ENCODE measurements at places on chromosomes 7 and 10.
A peak's percentile ranks its signal among the peaks of the same experiment; 100 is the strongest.

- no peak for DNase-seq
These were observed 9.9 kb downstream of the LIPA start for GRCh38 chr10:89241486-89242344.

DNA sequence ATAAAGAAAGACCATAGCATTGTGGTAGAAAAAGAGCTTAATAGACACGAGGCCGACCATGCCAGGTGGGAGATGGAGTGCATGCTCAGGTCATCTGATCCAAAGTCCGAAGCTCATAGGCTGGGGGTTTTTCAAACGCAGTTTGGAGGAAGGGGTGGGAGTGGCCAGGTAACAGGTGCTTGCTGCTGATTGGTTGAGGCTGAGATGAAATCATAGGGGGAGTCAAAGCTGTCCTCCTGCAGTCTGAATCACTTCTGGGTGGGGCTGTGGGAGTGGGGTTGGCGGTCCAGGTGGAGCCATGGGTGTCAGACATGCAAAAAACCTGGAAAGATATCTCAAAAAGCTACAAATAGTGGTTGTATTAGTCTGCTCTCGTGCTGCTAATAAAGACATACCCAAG lies 2.8 kb upstream of the ERCC6 start:
- DNase-seq = no peak

- peak; percentile 44 for DNase-seq
These were observed at the start of gene LDB3 for GRCh38 chr10:86668297-86669165. LDB3 (plus strand) TSS chr10:86668511; CDS start chr10:86668692, 181 bp downstream.

DNA sequence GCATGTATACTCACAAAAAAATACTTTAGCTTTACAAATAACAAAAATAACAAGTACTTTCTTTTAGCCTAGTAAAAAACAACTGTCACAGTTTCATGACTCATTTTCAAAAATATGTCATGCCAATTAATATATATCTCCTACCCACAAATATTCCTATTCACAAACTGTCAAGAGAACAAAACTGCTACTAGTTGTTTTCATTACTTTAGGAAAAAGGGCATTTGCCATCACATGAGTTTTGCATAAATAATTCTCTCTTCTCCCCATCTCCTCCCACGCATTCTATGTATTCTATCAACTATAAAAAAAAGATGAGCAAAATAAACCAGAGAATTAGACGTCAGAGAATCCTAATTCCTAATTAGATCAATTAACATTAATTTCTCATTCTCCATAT lies 87.6 kb downstream of the PIP4K2A start:
- no peak for DNase-seq

Measured in SHP77 (cell line).